ENCODE measurements at places on chromosomes 7 and 10.
A peak's percentile ranks its signal among the peaks of the same experiment; 100 is the strongest.

DNA sequence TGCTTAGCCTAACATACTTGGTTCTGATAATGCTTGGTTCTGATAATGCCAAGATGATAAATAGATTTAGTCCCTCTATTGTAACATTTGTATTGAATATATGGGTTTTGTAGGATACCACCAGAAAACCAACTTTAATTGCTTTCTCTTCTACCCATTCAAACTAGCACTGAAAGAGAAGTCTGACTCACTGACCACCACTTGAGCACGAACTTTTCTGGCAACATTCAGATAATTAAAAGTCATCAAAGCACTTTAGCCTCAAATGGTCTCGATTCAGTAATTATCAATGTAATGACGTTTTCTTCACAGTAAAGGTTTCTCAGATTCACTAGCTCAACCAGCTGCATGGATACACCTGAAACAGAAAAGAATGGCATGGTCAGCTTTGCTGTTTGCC is 63.0 kb downstream of the HDAC9 start:
- no peak for DNase-seq

DNA sequence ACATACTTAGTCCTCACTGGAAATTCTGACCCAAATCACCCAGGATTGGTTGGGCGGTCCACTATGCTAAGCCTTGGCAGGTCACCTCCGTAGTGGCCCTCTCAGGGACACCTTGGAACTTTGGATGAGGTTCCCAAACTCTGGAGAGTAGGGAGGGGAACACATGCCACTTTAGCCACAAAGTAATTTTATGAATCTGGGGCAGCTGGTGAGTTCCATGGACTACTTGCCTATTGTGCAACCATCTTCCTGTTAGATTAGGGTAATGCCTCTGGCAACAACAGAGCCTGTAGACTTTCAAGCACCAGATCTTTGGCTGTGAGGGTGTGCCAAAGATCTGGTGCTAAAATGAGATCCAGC is 77.7 kb downstream of the ITGB8 start:
- DNase-seq = peak; percentile 4

- no peak for DNase-seq
Observed at GRCh38 chr10:11180228-11180627, 162.6 kb downstream of the CELF2 start.

DNA sequence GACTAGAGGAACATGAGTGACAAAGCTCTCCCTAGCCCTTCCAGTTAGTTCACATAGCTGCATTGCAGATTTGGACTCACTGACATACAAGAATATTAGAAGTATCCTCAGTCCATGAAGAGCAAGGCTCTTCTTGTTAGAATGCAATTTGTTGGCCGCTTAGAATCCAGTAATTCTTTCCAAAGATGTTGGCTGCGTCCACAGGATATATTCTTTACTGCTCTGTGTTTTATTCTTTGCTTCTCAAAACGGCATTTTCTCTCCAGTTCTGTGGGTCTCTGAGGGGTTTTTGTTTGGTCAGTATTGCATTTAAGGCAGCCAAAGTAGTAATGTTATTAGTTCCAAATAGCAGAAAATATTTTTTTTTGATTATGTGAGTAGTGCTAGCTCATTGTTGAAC is 588.6 kb downstream of the DNAJB9 start:
- no peak for DNase-seq

Data from ELF-1 (cell line).